Stimulated activated memory B cell treated with anti-CD40 and anti-IgM and Interleukin-4, amounts not matched to agents 10 μg/mL and 1 μg/mL and 100 μg/mL, for 72 hours (primary cell): ENCODE measurements at places on chromosomes 2 and 18.

GRCh38 chr2:237259201-237259600 is 154.8 kb downstream of the COL6A3 start:
- ATAC-seq: no peak

- ATAC-seq: peak; percentile 54
Measured at GRCh38 chr18:51668101-51668500, 470.6 kb upstream of the MEX3C start.

DNA sequence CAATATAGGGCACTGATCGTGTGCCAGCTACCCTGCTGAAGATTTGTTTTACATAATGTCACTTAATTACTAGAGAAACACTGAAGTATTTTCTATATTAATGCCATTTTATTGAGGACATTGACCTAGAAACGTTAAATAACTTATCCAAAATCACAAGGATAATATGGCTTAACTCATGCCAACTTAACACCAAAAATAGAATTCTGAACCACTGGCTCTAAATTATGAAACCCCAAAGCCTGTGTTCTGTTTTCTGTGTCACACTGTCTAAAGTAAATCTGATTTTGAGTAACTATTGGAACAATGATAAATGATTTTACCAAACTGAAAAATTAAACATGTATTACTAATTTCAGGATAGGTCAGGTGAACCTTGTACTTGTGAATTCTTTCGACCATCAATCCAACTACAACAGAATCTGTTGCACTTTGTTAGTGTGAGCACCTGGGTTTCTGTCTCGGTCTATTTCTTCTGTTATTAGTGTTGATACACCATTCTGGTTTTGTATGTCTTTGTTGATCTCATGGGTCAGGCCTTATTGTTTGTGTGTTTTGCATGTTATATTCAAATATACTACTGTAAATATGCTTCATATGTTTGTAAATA is 48.2 kb upstream of the CCDC141 start:
- ATAC-seq: no peak

- ATAC-seq: no peak
Measured at GRCh38 chr18:37659906-37660305, 94.3 kb upstream of the CELF4 start.

GRCh38 chr2:140086964-140087363 is 1306.8 kb upstream of the NXPH2 start:
- ATAC-seq: no peak

DNA sequence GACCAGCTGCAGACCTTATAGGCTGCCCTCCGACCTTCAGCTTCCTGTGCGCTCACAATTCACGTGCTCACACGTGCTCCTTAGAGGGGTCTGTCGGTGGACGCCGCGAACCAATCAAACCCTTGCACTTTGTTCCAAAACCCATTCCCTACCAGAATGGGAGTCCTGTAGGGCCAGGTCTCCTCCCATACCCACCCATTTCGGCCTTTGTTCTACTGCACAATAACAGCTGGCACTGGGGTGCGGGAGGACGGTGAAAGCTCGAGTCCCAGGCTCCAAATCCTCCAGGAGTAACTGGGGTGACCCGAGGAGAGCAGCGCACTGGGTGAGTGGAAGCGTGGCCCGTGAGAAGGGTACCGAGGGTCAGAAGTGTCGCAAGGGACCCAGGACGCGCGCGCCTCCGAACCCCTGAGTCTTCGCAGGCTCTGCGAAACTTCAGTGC is 13.0 kb downstream of the SIX3 start:
- ATAC-seq: no peak

DNA sequence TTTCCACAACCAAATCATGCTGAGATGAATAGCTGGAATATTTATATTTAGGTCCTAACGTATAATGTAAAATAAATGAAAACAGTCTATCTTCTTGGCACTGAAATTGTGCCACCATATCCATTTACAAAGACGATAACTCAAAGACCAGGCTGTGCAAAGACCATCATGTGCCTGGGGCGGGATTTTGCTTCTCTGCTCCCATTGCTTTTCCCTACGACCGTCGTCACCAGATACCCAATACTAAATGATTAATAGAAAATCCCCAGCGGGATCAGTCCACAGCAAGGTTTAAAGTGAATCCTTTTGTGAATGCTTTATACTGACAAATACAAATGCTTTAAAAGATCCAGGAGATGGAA is 194.3 kb upstream of the ARL4C start:
- ATAC-seq: no peak

DNA sequence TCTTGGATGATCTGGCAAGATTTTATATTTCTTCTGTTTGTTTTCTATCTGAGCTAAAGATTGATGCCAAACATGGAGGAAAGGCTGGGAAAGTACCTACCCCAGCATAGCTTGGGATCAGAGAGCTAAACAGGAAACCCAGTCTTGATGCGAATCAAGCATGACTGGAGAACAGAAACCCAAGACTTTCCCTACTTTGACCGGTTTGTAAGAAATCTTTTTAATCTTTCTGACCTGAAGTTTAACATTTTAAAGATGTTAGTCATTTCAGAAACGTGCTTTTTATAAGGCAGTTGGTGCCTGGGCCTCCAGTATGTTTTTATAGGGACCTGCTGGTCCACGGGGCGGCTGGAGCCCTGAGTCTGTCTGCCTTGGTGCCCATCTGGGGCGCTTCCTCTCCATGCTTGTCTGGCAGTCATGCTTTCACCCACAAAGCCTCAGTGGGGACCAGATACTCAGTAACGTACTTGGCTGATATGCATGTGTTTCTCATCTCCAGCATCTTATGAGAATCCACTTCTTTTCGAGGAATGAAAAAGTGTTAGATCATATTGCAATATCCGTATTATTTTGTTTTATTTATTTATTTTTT is 266.5 kb downstream of the PTGR3 start:
- peak; percentile 83 for ATAC-seq

DNA sequence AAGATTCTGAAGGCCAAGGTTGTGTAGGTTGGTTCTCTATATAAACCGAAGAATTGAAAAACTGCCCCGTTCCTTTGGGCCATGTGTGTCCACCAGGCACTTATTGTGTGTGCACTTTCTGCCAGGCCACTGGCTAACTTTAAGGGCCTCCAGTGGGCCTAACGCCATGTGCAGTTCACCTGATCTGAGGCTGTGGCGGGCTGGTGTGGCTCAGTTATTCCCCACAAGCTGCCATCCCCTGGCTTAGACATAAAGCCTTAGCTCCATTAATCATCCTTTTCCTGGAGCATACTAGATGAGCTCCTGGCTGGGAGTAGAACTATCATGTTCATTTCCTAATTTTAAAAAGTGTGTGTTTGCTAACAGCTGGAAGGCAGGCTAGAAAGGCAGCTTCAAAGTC is 304.1 kb upstream of the TNP1 start:
- no peak for ATAC-seq

- ATAC-seq: no peak
Measured at GRCh38 chr2:38057651-38058410, 18.1 kb downstream of the CYP1B1 start.

GRCh38 chr2:73640511-73640911 is 1.7 kb downstream of the NAT8 start:
- ATAC-seq: no peak

GRCh38 chr2:120293096-120294007 is 40.7 kb downstream of the RALB start:
- peak; percentile 51 for ATAC-seq

DNA sequence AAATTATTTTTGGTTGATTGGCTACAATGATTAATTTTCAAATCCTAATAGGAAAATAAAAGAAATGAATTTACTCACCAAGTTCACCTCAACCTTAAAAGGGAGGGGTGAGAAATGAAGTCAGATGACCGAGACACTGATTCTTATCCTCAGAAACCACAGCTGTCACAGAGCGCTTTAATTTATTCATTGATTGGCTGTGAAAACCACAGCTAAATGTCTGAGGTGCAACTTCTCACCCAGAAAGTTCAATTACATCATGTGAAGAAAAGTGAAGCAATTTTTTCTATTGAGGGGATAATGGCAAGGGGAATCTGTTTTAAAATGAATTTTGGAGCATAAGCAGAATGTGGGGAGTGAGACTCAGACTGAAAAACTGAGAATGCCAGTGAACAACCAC is 128.4 kb downstream of the RNF152 start:
- ATAC-seq: no peak

GRCh38 chr2:43792653-43793052 is 18.8 kb downstream of the DYNC2LI1 start:
- no peak for ATAC-seq

GRCh38 chr18:9535430-9535991 is 60.2 kb downstream of the RALBP1 start:
- no peak for ATAC-seq

DNA sequence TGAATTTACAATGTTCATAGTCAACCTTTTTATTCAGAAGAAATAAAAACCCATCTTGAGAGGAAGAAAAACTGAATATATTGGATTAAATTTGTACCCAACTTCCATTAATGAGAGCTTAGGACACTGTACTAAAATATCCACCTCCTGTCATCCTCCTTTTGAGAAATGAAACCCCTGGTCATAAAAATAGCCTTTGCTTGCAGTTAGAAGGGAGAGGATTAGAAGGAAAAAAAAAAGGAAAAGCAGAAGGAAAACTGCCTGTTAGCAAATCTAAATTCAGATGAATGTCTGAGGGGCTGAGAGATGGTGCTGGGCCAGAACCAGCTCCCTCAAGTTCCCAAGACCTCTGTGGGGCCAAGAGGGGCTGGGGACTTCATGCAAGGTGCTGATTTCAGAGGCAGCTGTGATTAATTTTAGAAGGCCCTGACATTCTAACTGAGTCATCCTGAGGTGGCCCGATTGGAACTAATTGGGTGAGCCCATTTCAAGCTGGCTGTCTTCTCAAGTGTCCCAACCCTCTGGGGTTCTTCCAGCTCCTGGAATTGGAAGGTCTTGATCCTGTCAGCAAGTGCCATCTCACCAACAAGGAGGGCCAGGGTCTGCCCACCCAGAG is 38.4 kb upstream of the BIN1 start:
- no peak for ATAC-seq

- ATAC-seq: peak; percentile 66
Measured at GRCh38 chr2:218744615-218745014, 34.0 kb downstream of the TTLL4 start.

DNA sequence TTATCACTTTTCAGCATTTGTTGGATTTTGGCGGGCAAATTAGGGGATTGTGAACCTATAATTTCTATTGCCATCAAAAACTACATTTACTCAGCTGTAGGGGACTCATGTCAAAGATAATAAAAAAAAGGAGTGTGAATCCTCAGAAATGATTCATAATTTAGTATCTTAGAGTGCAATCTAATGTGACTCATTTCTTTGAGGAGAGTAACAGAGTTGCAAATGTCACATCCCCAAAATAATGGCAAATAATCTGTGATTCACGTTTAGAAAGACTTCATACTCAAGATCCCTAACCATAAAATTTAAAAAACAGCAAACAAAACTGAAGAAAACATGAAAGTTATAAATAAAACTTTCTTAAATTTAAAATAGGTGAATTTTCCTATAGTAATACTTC is 373.0 kb downstream of the CDH2 start:
- ATAC-seq: no peak

GRCh38 chr2:143429932-143430679 is 300.9 kb downstream of the ARHGAP15 start:
- no peak for ATAC-seq

GRCh38 chr2:23386339-23387220 is 1.6 kb downstream of the KLHL29 start:
- ATAC-seq: peak; percentile 24

DNA sequence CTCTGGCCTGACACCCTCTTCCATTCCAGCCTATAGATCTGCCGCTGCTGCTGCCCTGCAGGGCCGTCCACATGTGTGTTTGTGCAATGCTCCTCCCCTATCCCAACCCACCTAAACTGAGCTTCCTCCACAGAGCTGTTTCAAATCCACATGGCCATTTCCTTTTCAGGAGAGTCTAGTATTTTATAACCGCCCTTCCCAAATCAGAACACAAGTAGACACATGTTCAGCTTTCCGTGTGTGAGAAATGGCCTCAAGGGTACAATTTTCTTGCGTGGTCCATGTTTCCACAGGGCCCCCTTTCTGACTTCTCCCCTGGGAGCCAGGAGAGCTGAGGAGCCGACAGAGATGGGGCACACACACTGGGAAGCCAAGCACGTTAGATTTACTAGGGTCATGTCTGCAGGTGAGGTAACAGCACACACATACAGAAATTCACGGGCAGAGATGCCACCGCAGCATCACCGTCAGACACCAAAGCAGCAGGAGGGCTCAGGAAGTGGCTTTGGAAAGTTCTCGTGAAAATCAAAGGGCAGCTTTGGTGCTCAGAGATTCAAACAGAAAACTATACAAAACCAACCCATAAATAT is 102.9 kb upstream of the TGFA start:
- no peak for ATAC-seq

DNA sequence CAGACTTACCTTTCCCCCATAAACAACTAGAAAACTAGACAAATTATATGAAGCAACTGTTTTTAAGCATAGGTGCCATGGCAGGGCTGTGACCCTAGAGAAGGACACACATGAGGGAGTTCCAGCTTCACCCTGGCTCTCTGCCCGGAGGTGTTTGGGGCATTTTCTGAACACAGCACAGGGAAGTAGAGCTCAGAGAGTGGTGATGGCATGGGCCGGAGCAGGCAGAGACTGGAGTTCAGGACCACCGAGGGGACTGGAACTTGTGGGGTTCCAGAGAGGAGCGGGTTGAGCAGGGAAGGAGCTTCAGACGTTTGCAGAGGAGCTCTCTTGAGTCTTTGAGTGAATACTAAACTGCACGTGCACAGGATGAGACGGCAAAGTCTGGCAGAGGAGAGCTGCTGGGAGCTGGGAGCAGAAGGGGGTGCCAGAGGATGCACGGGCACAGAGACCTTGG is 26.5 kb upstream of the KLF11 start:
- ATAC-seq: no peak

DNA sequence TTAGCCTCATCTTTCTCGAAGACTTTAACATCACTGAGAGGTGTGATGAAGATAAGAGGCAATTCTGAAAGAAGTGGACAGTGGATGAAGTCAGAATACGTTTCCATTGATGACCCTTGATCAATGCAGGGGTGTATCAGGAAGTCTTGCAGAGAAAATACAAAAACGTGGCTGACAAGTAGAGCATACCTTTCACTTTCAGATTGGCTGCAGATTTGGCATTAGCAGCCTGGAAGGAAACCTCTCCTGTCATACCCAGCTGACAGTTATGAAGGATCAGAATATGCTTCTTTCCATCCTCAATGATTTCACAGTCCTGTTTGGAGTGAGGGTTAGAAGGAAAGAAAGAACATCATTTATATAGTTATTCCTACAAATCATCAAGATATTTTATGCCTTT is 152.5 kb downstream of the PLEKHA3 start:
- no peak for ATAC-seq

DNA sequence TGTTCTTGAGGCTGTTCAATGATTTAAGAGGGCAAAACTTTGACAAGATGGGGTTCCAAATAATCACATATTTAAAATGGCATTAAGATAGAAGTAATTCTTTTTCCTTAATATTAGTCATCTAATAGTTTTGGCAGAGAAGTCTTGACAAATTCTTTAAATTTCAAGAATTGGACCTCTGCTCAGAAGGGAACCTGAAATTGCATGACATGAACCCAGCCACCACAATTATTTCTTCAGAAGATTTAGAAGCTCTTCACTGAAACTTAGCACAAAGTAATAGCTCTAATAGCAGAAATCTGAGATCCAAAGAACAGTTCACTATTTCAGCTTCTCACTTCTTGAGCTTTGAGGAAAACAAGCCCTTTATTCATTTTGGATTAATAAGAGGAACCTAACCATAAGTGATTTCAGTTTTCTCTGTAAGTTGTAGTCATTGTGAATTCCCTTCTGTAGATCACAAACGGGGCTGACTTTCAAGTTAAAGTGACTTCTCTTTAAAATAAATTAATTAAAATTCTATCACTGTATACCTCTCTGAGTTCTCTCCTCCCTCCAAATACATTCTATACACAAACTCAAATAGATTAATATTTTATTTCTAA is 100.6 kb upstream of the ITGA4 start:
- ATAC-seq: no peak

- ATAC-seq: no peak
Measured at GRCh38 chr2:228245601-228246000, 64.1 kb upstream of the SPHKAP start.
